Mesothelial cell of epicardium (in vitro differentiated cells): ENCODE measurements at places on chromosomes 11 and 22. TPM values are rescaled to one million over a fixed set of nuclear protein-coding genes. Genes with fewer than 3 reads are reported as not detected.

DNA sequence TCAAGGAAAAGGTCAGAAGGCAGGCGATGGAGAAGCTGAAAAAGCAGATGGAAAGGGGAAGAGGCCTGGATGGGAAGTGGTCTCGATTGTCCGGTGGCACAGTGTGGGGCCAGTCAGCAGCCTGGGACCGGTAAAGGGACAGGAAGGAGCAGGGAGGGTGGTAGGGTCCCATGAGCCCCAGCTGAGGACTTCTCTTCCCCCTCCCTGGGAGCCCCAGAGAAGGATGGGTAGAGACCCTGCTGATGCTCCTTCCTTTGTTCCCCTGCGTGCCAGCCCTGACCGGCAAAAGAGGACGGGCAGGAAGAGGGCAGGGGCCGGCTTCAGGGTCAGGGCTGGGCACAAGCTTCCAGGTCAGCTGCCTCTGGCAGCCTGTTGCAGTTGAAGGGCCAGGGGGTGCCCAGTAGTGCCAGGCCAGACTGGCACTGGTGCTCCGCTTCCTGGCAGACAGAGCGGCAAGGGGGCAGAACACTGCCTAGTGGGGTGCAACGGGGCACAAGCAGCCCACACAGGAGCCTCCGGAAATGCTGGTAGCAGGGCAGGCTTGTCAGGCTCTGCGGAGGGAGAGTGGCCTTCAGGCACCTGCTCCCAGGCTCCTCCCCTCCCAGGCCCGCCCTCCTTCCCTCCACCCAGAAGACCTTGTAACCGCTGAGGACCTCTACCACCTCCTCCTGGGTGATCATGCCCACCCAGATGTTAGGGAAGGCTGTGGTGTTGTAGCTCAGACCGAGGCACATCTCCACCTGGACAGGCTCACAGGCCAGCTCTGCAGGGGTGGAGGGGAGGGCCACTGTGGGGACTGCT lies 739 bp upstream of the C1QTNF5 start:
- DNase-seq = no peak

DNA sequence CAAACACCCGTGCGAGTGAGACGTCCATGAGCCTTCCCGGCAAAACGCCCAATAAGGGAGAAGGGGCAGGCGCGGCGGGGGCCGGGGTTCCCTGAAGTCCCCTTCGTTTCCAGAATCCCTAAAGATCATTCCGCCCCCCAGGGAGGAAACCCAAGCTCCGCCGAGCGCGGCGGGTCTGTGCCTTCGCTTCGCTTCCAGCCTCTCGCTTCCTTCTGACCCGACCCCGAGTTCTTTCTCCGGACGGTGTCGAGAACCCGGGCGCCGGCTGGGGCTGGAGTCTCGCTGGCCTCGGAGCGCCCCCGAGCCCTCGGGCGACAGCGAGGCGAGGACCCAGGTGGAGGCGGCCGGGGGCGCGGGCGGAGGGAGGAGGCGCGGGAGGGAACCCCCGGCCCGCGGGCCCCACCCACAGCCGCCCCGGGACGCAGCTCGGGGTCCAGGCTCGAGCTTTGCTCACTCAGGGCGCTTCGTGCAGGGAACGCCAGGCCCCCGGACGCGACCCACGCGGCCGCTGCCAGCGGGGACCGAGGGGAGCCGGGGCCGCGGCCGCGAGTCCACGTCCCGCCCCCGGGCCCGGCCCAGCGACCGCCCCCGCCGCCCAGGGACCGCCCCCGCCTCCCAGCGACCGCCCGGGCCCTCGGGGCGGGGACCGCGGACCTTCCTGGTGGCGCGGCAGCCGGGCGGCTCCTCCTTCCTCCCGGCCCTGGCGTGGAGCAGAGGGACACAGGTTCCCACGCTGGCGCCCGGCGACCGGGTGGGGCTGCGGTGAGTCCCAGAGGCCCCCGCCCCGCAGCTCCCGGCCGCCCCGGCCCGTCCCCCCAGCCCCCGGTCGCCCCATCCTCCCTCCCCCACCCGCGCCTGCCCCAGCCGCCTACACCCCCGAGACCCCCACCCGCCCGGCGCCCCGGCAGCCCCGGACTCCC lies at the start of gene PGGHG:
Gene PGGHG, plus strand, starts transcription at position 649 of the 920 bp plus-strand sequence. CDS start 691 bp downstream, outside the sequence.
- peak; percentile 68 for DNase-seq

DNA sequence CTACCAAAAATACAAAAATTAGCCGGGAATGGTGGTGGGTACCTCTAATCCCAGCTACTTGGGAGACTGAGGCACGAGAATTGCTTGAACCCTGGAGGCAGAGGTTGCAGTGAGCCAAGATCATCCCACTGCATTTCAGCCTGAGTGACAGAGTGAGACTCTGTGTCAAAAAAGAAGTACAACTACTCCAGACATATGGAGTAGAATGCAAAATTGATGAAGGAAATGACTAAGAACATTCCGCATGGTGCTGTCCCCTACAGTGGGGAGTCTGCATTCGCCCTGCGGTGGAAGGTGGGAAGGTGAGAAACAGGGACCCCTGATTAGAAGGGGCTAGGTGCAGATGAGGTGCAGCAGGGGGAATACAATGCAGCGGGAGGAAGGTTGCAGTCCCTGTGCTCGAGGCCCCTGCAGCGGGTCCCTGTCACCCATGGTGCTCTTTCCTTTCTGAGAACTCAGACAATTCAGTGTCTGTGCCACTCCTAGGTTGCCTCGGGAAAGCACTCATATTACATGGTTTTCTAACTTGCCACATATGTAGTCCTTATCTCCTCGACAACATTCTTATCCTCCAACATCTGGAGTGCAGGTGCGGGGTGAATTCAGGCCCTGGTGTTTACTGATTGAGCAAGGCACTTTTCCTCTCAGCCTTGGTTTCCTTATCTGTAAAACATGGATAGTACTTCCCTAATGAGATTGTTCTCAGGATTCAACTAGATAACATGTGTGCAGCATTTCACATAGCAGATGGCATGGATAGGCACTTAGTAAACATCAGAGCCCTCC lies 5.2 kb downstream of the POLD4 start:
- DNase-seq = no peak

DNA sequence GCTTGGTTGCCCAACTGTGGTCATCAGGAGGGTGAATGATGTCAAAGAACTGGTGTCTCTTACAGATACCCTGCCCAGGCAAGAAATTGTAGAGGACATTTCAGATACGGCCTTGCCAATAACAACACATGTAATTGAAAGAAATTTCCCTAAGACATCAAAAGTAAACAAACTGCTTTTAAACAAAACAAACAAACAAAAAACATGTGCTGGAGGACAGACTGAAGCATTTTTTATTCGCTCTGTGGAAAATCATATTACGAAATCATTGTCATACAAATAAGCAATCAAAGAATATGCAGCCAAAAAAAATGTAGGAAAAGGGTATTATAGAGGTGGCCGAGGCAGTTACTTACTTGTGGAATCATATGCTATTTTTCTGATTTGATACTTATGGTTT lies 52.1 kb upstream of the MYEOV start:
- no peak for DNase-seq

- no peak for DNase-seq
Observed at GRCh38 chr11:130872981-130873380, 43.3 kb downstream of the SNX19 start.

DNA sequence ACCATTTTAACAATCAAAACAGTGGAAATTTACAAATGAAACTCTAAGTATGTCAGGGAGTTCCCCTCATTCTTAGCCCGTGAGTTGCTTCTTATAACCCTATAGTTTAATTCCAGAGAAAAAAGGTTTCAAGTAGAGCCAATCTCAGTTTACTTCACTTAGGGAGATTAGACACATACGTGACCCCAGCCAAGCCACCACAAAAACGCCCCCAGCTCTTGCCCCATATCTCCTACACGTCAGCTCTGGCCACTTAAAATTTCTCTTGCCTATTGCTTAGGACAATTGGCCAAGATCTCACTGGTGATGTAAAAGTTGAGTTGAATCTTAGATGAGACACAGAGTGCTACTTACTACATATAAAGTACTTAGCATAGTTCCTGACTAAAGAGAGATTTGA lies 166.4 kb downstream of the ETS1 start:
- DNase-seq = no peak

GRCh38 chr11:17294033-17294432 lies 17.5 kb downstream of the NUCB2 start:
- no peak for DNase-seq

- DNase-seq = no peak
Observed at GRCh38 chr11:124199702-124200101, 16.6 kb downstream of the OR10D3 start.

DNA sequence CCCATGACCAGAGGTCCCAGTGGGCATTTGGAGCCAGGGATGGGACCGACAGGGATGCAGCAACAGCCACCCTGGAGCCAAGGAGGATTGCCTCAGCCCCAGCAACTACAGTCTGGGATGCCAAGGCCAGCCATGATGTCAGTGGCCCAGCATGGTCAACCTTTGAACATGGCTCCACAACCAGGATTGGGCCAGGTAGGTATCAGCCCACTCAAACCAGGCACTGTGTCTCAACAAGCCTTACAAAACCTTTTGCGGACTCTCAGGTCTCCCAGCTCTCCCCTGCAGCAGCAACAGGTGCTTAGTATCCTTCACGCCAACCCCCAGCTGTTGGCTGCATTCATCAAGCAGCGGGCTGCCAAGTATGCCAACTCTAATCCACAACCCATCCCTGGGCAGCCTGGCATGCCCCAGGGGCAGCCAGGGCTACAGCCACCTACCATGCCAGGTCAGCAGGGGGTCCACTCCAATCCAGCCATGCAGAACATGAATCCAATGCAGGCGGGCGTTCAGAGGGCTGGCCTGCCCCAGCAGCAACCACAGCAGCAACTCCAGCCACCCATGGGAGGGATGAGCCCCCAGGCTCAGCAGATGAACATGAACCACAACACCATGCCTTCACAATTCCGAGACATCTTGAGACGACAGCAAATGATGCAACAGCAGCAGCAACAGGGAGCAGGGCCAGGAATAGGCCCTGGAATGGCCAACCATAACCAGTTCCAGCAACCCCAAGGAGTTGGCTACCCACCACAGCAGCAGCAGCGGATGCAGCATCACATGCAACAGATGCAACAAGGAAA lies 27.3 kb upstream of the L3MBTL2 start:
- DNase-seq = no peak

DNA sequence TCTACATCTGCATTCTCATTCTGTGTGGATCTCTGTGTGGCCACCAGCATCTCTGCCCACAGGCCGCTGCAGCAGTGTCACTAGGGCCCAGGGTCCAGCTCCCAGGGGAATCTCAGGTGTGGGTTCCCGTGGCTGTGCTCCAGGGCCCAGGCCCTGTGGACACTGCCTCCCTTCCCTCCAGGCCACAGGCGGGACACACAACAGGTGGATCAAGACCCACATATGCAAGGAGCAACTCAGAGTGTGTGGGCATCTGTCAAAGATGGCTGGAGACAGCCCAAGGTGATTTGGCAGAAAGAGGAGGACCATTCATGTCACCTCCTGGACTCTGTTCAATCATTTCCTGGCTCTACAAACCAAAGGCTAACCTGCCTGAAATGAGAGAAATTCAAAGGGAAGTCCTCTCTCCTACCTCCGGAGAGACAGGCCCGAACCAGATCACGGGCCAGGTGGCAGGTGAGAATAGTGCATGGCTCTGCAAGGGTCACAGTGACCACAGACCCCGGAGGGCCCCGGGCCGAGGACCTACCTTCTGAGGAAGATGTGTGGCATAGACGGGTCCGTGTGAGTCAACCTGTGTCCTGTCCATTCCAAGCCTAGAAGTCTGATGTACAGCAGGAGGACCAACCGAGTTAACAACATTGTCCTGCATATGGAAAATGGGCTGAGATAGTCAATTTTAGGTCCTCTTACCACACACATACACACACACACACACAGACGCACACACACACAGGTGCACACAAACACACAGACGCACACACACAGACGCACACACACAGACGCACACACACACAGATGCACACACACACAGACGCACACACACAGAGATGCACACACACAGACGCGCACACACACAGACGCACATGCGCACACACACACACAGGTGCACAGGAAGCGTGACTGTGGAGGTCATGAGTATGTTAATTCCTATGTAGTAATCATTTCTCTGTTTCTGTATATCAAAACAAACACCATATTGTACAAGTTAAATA lies 1068.5 kb downstream of the BRD1 start:
- DNase-seq = peak; percentile 20

PSMD13 gene
- 93.0 to 96.2 TPM (median 93.9 TPM) in 3 replicates for total RNA-seq
